ENCODE measurements at places on chromosomes 6 and 20.

DNA sequence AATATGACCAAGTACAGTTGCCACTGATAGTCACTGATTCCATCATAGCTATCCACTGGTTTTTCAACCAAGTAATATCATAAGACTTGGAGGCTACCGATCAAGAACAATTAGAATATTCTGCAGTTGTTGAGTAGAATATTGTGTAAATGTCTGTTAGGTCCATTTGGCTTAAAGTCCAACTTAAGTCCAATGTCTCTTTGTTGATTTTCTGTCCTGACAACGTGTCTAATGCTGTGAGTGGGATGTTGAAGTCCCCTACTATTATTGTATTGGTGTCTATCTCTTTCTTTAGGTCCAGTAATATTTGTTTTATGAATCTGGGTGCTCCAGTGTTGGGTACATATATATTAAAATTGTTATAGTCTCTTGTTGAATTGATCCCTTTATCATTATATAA is 13.9 kb downstream of the ARFGEF3 start:
- DNase-seq, result no peak

DNA sequence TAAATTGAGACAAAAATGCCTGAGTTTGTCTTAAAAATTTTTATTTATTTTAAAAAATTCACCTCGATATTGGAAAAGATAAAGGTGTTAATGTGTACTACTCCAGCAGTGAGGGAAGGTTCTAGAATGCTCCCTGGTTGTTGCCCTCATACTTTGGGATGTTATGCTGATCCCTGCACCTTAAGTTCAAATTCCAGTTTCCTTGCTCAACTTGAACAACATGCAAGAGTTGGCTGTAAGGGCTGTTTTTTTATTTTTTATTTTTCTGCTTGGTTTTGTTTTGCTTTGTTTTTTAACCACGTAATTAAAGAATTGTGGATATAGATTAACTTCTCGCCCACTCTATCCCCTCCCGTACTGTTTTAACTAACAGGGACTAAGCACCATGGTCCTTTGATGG is 158.7 kb upstream of the CITED2 start:
- DNase-seq, result no peak

DNA sequence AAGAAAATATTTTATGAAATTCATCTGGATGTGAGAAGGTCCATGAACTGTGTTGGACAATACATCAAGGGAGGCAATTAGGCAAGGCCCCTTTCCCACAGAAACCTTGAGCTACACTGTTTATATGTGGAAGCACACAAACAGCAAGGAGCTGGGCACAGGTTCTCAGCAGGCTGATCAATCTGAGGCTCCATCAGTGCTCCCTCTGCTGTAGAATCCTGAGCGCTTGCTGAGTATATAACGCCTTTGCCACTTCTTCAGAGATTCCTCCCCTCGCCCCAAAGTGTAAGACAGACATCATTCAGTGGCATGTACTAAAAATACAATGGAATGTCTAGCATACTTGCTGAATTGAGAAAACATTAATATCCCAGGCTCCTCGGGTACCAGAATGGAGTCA is 146.9 kb downstream of the PRKN start:
- no peak for DNase-seq

DNA sequence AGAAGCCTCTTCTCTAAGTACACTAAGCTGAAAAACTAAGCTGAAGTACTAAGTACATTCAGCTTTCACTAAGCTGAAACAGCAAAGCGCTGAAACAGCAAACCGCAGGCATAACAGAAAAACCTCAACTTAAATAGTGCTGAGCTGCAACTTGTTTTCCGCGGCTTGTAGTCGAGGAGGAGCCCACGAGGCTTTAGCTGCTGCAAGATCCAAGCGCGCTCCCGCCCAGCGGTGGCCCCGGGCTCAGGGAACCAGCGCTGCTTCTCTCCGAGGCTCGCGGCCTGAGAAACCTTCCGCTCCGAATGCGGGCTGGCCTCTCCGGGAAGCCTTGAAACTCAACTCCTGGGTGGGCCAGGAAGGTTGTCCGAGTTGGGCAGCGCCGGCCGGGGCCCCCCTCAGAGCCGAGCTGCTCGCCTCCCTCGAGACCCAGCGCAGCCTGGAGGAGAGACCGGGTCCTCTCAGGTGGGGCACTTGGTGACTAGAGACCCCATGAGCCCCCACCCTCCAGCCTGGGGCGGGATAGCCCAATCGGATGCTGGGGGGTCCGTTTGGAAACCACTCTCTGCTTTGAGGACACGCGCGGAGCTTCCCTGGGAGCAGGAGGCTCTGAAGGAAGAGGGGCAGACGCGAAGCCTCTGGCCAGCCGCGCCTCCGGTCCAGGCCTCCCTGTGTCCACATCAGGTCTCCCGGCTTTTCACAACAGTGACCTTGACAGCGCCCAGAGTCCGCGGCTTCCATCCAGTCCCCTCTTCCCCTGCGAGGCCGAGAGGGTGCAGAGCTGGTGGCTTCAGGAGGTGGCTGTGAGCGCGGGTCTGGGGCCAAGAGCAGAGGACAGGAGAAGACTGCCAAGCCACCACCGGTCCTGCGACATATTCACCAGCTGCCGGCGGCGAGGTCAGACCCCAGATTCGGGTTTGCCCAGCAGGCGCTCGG is 38.1 kb upstream of the HLA-E start:
- no peak for DNase-seq

- DNase-seq, result no peak
These were observed 110.2 kb upstream of the RREB1 start for GRCh38 chr6:6997263-6998193.

DNA sequence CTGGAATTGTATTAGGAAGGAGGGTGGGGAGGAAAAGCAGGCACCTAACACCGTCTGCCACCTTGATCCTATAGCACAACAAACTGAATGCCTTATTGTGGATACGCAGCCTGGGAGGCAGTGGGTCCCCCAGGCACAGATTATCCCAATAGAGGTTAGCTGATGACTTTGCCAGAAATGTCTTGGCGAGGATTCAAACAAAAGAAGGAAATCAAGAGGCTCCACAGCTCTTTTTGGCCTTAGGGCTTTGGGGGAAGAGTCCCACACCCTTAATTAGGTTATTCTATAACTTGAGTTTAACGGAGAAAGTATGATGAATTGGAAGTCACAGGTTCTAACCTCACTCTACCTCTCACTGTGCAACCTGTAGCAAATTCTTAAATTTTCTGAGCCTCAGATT is 102.0 kb downstream of the MRPL14 start:
- DNase-seq, result no peak

- DNase-seq, result no peak
These were observed 4.5 kb downstream of the FOXO3 start for GRCh38 chr6:108565091-108565766.

- no peak for DNase-seq
These were observed 81.5 kb downstream of the EDN1 start for GRCh38 chr6:12371641-12372146.

DNA sequence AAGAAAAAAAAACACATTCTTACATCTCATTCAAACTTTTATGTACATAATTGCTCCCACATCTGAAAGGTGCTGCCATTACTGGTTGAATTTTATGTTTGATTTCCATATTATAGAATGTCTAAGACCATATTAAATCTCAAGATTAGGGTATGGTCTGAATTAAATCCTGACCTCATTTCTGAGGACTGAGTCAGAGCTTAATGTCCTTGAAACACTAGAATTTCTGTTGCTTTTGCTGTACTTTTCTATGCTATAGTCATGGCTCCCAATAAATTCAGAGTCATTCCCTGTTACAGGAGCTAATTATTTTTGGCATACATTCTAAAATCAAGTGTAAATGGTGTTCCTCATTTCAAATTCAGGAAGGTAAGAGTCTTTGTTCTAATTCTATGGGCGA is 285.3 kb upstream of the MANEA start:
- DNase-seq, result no peak

- DNase-seq, result no peak
These were observed 30.5 kb downstream of the MCM8 start for GRCh38 chr20:5980720-5981538.

DNA sequence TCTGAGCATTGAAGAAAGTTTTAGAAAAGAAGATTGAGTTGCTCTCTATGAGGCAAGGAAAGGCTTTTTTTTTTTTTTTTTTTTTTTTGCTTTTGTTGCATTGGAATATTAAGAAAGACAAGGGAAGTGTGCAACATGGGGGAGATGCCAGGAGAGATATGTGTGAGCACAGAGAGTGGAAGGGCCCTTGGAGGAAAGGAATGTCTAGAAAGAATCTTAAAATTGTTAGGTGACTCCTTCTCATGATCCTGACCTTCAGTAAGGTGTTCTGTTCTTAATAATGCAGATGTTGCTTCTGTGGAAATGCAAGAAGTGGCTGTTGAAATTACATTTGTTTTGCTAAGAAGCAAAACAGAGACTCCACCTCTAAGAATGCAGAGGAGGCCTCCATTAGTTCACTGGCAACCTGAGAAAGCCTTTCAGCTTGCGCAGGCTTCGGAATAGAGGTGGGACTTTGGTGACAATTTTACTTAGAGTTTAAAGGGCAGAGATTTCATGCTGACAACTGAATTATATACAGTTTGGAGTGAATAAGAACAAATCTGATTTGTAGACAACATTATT is 118.0 kb upstream of the ASCC3 start:
- DNase-seq, result no peak

DNA sequence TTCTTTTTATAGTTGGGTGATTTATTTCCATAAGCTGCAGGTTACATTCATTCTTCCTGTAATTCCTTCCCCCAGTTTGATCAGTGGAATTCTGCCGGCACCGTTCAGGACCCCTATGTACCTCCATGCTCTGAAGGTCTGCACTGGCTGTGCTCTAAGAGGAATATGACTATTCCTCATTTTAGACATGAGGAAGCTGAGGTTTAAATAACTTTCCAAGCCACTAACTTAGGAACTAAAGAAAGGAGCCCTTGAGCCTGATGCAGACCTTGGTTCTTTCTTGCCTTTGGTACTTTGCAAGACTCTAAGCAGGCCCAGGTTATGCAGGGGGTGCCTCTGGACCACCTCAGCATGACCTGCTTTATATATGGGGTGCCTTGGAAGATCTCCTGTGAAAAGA is 318.5 kb downstream of the QKI start:
- DNase-seq, result no peak

GRCh38 chr20:35942243-35942642 is 12.1 kb downstream of the SCAND1 start:
- no peak for DNase-seq

- no peak for DNase-seq
These were observed 27.2 kb upstream of the KIF25 start for GRCh38 chr6:167970230-167970629.

DNA sequence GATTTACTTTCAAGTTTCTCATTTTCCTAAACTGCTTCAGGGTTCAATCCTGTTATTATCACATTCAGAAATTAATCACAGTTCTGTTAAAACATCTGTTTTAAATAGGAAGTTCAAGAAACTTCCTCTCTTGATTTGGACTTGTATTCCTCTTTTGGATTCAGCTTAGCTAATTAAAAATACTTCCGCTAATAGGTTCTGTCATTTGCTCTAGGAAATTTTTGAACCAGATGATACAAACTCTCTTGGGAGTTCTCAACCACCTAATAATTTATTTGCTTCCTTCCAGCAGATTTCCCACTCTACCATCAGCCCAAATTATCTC is 15.9 kb upstream of the TMEM30A start:
- DNase-seq, result no peak

DNA sequence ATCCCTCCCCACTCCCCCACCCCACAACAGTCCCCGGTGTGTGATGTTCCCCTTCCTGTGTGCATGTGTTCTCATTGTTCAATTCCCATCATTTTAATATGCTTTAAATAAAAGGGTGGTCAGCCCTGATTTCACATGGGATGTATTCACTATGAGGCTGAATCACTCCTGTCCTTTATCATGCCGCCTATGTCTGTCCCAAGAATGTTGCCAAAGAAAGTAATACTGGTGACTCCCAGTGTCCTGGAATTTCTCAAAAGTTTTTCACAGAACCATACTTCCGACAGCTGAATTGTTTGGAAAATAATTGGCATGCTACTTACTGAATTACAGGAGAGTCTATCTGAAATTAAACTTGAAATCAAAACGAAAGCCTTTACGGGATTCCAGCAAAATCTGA is 217.7 kb downstream of the HAO1 start:
- DNase-seq, result no peak

DNA sequence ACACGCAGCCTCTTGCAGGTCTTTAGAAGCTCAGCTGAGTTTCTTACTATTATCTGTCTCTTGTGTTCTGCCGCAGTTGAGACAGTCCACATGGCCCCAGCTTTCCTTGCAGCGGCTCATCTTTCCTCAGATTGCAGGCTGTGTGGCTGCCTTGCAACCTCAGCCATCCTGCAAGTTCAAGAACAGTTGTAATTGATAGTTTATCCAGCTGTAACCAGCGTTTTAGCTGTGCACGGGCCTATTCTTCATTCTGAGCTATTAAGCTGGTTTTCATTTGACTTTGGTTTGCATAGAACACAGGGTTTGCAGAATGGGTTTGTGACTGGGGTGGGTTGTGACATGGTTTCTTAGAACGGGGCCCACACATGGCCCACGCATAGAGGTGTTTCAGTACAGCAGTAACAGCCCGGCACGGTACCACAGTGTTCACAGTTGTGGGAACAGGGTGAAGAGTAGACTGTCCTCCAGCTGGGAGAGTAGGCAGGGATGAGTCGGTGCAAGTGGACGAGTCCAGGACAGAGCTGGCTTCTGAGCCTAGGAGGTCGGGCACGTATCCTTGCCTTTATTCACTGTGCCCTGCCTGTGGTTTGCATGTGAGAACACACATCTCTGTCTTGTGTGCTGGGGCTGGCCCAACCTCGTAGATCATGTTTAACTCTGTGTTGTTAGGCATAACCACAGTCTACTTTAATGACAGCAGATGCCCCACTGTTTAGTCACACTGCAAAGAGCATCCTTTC is 89.2 kb downstream of the RPP40 start:
- peak; percentile 31 for DNase-seq

- no peak for DNase-seq
These were observed 1286.4 kb downstream of the GRIK2 start for GRCh38 chr6:102679865-102680264.

DNA sequence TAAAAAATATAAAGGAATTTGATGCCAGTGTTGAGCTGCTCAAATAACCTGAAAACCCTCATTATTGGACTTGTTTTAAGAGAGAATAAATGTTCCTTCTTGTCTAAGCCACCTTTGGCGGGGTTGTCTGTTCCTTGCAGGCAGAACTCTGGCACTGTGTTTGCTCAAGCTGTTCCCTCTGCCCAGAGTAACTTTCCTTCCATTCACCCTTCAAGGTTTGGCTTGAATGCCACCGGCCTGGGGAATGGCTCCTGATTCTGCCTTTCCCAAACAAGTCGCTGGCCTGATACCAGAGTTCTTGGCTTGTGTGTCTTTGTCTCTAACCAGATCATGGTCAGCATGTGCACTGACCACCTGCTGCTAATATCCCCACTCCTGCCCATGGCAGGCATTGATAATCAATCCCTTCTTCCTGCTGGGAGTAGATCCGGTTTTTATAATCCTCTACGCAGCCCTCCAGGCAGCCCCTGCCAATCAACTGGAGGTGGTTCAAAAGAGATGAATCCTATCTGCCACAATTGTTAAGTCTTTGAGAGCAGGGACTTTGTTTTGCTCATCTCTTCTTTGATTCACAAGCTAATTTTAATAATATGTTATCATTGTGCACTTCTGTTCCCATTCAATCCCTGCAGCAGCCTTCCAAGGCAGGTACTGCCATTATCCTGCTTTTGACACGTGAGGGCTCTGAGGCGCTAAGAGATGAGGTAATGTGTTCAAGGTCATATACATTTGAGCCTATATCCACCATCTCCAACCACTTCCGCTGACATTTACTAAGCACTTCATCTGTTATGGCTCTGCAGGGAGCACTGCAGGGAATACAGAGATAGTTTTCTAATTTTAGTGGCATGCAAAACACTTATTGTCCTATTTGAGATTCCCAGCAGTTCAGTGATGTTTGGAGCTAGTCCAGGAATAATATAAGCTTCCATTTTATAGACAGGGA is 3.1 kb upstream of the CCM2L start:
- no peak for DNase-seq

GRCh38 chr6:100228437-100228833 is 234.4 kb upstream of the MCHR2 start:
- DNase-seq, result no peak

GRCh38 chr6:1461736-1462135 is 72.4 kb downstream of the FOXF2 start:
- DNase-seq, result no peak

Data from GM04503 (cell line).